ENCODE measurements at places on chromosomes 7 and 10.
A peak's percentile ranks its signal among the peaks of the same experiment; 100 is the strongest.

- no peak for DNase-seq
These were observed 950.7 kb upstream of the PHF14 start for GRCh38 chr7:10022957-10023356.

- DNase-seq, result no peak
These were observed 51.8 kb downstream of the ARHGAP22 start for GRCh38 chr10:48552946-48553564.

DNA sequence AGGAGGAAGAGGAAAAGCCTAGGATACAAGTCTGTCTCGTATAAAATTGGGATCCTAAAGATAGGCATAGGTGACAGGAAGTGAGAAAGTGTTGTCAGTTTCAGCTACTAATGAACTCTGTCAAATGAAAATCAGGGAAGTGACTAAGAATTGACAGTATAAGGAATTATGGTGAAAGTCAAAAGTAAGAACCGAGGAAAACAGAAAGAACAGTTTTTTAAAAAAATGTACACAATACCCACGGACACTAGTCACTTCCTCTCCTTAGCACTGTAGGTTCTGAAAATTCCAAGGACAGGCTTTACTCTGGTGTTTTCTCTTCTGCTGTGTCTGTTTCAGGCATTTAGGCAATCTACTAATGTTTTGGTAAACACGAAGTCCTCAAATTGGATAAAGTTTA is 42.3 kb downstream of the ATAD1 start:
- DNase-seq, result no peak

DNA sequence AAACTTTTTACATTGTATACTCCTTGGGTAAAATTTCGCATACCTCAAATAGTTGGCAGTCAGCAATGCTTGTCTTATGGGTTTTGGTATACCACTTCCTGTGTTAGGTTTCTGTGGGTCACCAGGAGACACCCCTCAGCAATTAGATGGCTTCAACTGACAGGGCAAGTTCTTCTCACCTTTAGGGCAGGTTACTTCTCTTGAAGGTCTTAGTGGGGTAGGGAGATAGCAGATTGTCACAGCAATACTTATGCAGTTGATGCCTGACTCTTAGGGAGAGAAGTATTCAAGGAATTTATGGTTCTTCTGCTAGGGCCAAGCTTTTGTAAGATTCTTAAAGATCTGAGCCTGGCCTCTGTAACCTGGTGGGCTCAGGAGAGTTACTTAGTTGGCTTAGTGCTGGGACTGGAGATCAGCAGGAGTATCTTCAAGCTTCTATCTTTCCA is 42.9 kb downstream of the MKLN1 start:
- peak; percentile 54 for DNase-seq

- DNase-seq, result no peak
These were observed 457.6 kb upstream of the LRRN3 start for GRCh38 chr7:110633313-110633712.

DNA sequence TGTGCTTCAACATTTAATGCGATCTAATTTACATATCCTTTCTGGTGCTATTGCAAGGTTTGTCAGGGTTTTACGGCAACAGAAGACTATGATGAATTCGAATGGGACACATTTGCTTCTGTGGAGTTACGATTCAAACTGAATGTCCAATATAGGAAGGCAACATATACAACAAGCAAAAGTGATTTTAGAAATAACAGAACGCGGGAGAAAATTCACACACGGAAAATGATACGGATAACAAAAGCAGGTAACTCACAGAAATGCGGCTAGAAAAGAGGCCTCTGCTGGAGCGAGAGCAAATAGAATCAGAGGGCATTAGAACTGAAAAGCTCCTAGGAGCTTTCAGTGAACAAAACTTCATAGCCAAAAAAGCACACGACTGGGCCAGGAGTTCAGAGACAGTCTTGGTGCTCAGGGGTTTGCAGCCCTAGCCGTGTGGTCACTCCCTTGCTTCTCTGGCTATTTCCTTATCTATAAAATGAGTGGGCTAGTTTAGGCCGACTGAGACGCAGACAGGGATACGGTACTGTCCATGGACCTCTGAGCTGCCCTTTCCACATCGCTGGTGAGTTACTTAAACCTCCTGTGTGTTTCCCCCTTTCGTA is 557 bp upstream of the TAX1BP1 start:
- DNase-seq, result peak; percentile 51

DNA sequence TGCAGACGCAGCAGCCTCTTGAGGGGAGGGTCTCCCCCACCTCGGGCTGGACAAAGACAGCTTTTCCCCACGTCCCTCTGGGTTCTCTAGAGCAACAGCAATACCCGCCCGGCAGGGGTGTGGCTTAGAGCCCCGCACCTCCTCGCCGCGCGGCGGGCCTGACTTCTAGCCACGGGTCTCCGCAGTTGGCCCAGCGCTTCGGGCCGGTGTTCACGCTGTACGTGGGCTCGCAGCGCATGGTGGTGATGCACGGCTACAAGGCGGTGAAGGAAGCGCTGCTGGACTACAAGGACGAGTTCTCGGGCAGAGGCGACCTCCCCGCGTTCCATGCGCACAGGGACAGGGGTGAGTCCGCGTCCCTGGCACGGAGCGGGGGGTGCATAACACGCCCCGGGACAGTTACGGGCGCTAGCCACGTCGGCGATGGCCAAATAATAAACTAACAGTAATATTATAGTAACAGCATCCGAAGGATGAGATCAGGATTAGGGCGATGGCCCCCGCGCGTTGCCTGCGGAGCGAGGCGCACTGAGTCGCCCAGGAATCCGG is 1.2 kb downstream of the CYP2E1 start:
- DNase-seq, result no peak

DNA sequence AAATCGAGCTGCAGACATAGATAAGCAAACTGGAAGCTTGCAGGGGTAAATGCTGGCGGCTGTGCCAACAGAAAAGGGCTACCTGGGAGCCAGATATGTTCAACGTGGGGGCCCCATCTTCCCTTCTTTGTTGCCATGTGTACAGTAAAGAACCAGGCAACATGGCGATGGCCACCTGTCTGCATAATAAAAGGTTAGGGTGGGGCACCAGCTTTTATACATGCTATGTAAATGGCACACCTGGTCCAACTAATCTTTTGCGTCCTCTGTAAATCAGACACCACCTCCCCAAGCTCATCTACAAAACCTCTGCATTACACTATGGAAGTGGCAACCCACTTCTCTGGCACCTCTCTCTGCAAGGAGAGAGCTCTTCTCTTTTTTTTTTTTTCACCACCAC is 13.9 kb downstream of the BUD31 start:
- DNase-seq, result no peak

DNA sequence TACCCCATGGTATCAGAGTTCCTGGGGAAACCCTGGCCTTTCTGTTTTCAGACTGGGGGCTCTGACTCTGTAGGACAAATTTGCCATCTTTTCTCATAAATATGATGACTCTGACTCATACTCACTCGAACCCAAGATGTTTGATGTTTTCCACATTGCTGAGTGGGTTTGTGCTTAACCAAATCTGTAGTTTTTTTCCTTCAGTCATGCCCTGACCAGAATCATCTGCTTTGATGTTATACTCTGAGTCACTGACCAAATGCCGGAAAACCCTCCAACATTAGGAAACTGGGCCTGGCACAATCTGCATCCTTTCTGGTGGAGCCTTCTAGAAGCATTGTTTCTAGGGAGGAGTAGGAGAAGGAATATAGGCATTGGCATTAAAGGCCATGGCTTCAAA is 118.7 kb downstream of the C10orf105 start:
- no peak for DNase-seq

DNA sequence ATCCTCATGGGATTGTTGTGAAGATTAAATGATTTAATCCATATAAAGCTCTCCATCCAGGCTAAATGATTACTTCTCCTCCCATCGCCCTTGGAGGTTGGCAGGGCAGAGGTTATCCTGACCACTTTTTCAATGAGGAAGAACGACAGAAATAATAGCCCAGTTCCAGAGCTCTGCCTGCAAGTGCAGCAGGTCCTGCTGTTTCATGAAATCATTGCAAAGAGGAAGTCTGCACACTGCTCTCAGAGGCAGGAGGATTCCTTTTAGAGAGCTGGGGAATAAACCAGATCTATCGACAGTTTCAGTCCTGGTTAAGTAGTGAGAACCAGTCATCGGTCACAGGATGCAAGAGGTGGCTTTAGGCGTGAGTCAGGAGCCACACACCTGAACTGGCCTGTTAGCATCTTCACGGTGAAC is 25.0 kb upstream of the CDH23 start:
- peak; percentile 65 for DNase-seq

DNA sequence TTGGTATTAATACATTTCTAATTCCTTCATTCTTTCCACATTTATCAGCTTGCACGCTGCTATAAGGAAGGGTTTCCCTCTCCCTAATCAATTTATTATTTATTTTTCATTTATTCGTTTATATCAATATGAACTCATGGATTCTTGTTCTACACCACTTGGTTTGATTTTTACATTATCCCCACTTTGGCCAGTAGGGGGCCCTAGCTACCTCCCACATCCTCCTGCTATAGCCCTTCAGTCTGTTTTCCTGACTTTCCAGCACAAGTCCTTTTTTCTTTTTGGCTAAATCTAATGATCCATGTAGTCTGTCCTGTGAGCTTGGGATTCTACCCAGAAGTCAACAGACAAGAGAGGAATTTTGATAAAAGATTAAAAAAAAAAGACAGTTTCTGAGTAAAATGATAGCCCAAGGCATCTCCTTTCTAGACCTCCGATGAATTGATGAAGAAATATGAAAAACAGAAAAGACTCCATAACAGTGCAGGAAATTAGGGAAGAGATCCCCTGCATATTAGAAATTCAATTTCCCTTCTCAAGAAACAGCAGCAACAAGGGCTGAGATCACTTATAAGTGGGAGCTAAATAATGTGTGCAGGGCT is 47.7 kb downstream of the LYZL2 start:
- peak; percentile 41 for DNase-seq

- no peak for DNase-seq
These were observed 105.0 kb upstream of the AGR3 start for GRCh38 chr7:16986755-16987154.

DNA sequence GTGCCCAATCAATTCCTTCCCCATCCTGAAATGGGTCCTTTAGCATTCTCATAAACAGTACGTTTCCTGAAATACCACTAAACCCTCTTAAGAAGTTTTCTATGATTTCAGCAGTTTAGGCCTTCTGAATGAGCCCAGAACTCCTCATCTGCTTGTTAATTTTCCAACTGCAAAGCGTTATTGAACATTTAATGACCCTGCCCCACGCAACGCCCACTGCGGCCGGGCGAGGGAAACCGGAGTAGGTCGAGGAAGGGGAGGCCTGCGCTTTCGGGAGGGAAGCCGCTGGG is 608 bp upstream of the UBN2 start:
- no peak for DNase-seq

GRCh38 chr10:67017218-67017617 is 91.4 kb downstream of the LRRTM3 start:
- no peak for DNase-seq

GRCh38 chr10:21593986-21594385 is 60.0 kb downstream of the MLLT10 start:
- no peak for DNase-seq

- DNase-seq, result no peak
These were observed 9.7 kb downstream of the STAMBPL1 start for GRCh38 chr10:88889559-88890337.

GRCh38 chr7:151342102-151342646 is 562 bp downstream of the NUB1 start:
- DNase-seq, result peak; percentile 26

GRCh38 chr7:135782801-135783200 is 34.2 kb upstream of the FAM180A start:
- DNase-seq, result no peak

DNA sequence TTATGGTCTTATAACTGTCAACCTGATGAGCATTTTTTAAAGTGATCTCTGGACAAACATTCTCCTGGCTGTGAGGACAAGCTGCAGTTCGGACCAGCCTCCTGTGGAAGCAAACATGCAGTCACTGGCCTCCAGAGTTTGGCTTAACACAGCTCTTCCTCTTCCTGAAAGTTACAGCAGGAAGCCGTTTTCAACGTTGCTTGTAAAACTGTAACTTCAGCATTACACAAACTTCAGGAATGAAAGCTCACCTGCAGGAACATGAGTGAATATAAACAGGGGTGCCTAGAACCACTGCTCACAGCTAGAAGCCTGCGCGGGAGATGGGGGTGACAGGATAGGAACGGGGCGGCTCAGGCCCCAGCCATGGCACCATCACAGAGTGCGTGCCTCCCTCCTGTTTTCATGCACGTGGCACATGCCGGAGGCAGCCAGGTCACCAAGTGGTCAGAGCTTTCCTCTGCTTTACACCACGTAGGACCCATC is 292.9 kb upstream of the PITRM1 start:
- no peak for DNase-seq

DNA sequence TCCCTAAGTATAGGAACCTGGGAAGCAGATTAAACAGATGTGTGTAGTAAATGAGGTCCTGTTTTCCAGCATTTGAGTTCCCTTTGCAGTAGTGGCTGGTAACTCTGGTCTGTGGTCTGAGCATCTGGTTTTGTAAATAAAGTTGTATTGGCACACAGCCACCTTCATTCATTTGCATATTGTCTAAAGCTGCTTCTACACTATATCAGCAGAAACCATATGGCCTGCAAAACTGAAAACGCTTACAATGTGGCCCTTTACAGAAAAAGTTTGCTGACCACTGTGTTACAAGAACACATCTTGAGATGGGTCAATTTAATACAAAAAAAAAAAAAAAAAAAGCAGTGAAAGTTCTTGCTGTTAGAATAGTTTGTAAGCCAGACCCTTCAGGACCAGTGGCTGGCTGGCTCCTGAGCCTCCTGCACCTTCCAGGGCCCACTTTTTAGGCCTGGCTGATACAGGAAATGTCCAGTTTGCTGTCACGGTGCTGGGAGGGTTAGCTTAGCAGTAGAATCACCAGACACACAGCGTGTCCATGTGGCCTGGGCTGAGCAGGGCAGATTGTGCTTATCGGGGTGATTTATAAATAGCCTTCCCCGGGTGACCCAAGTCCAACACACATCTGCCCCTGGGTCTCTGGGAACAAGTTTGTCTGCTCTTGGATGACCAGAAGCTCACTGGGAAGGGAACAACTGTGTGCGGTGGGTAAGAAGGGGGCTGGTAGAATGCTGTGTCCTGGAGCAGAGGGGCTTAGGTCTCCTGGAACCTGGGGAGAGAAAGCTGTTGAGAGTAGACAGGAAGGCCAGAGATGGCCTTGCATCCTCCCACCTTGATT is 1.4 kb downstream of the C10orf71 start:
- DNase-seq, result peak; percentile 77

DNA sequence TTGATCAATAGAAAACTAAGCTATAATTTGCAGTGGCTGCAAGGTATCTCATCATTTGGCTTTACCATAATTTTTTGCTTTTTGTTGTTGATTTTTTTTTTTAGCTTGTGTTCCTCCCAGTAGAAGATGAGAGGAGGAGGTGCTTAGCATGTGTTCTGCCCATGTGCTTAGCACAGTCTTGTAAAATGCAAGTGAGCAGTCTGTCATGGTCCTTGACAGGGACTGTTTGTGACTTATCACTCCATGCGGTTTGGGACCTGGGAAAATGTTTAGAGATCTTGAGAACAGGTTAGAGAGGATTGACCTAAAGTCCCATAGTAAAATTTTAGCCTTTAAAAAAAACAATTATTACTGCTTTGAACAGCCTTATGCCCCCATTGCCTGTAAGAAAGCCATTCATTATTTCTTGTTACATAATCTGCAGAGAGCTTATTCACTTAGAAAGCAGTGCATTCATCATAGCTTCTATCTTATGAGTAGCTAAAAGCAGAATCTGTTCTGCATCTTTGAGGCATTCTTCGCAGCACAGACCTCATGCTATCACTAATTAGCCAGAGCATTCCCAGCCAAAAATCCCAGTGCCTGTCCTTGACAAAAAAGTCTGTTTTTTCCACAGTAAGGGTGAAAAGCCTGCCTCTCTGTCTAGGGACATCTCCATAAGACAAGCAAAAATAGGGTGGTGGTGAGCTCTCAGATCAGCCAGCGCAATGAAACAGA is 748.7 kb upstream of the GALNT17 start:
- DNase-seq, result no peak

GRCh38 chr7:431041-431440 is 88.6 kb downstream of the PDGFA start:
- DNase-seq, result no peak
